ENCODE measurements at places on chromosomes 4 and X.

DNA sequence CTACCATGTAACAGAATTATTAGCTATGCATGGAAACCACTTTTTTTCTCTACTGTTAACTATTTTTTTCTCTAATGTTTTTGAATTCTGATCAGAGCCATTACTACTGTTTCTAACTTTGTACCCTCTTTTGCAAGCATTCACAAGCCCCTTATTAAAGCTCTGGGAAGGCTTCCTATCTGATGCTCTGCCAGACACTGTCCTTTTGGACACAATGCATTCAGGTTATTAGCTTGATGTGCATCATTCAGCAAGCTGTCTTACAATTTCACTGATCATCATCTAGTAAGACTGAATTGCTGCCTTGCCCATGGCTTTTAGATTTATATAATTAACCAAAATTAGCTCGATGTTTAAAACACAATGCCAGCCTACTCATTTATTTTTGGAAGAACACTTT, 155.1 kb downstream of the NR3C2 start:
- DNase-seq: no peak

- DNase-seq: no peak
These were observed 94.8 kb downstream of the MID1 start for GRCh38 chrX:10525381-10526120.

DNA sequence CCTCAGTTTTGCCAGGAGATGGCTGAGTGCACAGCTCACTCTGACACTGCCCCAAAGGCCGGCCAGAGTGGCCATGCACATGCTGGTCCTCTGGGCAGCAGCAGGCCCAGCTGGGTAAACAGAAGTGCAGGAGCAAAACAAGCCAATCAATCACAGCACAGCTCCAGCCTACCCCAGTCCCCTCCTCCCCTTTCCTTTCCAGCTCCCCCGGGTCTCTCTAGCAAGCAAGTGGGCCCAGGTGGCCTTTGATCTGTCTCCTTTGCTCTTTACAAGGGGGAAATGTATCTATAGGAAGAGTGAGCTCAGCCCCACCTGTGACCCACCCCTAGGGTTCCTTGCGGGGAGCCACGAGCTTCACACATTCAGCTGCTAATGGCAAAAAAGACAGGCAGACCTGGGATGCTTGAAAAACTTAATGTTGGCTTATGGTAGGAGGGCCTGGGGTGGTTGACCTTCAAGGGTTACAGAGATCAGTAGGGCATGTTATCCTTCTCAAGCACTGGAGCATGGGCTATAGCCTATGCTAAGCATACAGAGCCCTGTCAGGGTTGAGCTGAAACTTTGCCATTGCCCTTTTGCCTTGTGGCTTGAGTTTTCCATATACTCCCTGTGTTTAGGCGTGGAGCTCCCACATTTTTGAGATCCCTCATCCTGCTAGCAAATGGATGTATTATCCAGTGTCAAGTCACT, 57.8 kb upstream of the PLAC1 start:
- DNase-seq: no peak

DNA sequence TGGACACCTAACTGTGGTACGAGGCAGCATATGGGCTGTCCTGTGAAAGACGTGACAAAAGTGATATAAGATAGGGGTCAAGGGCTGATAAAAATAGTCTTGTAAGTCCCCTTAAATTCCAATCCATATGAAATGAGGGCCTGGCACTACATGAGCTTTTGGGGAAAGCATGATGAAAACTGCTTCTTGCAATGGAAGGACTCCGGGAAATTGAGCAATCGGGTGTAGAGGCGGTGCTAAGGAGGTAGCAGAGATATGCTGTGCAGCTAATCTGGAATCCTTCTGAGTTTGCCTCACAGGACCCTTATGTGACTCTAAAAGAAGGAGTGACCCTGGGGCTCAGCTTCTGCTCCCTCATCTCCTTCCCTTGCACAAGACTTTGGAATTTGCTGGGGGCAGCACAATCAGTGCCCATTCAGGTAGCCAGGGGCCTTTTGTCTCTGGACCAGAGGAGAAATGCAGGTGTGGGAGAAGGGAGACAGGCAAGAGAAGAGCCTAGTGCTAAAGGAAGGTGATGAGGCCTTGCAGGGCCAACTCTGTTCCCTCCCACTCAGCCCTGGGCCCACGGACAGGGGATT, 12.8 kb downstream of the CLDN2 start:
- DNase-seq: no peak

GRCh38 chrX:85611926-85612325, 232.5 kb upstream of the POF1B start:
- no peak for DNase-seq
